Hematopoietic multipotent progenitor cell treated with erythropoietin and hydrocortisone succinate and interleukin-3 and kit ligand, for 15 days (in vitro differentiated cells): ENCODE measurements at places on chromosomes 7 and 10.

DNA sequence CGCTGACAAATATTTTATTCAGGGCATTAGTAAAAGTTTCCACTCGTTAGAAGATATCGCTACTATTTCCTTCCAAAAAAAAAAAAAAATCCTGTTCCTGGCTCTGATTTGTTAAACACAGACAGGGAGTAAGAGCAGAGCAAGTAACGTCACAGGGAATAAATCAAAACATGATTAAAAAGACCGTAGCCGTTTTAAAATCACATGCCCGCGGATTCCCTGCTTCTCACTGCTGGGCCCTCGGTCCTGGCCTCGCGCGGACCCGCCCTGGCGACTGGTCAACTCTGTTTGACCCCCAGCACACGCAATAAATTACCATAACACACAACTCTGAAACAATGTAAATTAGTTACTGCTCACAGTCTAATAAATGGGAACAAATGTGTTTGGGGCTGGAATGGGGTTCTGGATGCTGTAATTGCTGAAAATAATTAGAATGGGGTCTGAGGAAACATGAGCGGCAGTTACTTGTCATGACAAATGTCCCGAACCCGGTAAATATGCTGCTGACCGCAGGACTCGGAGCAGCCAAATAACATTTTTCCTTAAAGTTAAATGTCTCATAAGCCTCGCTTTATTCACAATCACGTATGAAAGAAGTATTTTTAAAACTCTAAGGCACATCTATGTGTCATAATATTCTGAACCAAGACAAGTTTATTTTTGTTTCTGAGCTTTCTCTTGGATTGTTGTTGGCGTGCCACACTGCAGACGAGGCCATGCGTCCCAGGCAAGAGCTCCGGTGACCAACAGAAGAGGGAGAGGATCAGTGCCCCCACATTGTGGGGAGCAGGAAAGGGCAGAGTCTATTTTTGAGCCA, 17.9 kb downstream of the EBF3 start:
- no peak for DNase-seq

DNA sequence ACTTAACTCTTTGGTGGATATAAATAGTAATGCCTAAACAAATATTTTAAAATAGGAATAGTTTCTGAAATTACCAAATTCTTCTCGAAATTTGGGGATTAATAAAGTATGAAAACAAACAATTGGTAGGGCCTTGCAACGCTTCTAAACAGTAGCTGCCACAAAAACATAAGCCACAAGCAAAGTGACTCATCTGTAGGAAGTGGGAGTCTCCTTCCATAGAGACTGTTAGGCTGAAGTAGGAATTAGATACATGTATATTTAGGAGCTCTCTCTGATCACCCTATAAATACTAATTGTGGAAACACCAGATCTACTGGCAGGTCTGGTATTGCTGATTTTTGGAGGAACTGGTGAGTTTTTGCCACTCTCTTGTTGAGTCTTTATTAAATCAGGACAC, 5.7 kb upstream of the LMOD2 start:
- no peak for DNase-seq

- no peak for DNase-seq
Measured at GRCh38 chr10:121217331-121217730, 366.2 kb downstream of the WDR11 start.

DNA sequence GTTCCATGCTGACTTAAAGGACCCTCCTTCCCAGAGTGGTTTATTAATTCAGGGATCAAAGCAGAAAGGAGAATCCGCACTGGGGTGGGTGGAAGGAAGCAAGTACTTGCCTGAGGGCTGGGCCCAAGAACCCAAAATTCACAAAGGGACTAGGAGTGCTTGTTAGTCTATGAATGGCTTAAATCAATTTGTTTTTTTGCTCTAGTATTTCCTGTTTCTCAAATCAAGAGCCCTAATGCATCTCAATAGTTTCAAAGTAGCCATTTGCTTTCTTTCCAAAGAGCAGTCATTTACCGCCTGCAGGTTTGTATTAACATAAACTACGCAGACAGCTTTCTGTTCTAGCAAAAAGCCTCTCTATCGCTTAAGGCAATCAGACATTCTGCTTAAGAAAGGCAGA, 44.2 kb upstream of the SLC35G1 start:
- no peak for DNase-seq

DNA sequence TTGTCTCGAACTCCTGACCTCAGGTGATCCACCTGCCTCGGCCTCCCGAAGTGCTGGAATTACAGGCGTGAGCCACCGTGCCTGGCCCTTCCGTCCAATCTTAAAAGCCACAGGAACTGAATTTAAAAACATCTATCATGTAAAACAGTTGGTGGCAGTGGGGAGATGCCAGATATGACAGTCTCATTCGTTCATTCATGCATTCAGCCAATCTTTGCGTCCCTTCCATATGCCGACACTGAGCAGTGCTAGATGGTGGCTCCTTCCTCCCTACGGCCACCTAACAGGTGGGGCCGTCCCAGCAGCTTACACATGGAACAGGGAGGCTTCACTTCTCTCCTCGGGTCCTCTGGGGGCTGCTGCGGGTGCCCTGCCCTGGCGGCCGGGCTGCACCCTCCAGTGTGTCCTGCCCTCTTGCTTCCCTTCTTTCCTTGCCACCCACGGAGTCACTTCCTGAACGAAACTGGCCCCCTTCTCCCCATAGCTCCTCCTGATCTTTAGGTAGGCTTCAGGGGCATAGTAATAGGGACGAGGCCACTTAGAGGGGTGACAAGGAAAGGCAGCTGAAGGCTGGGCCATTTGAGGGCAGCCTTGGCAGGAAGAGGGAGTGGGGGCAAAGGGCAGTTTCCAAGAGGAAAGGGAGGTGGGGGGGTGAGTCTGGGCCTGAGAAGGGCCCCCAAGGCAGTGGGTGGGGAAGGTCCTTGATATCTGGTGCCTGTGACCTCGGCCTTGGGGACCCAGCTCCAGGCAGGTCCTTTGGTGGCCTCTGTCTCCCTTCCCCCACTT, 53.8 kb downstream of the PROSER2 start:
- DNase-seq, result no peak
